ENCODE measurements at places on chromosomes 2 and 18.

DNA sequence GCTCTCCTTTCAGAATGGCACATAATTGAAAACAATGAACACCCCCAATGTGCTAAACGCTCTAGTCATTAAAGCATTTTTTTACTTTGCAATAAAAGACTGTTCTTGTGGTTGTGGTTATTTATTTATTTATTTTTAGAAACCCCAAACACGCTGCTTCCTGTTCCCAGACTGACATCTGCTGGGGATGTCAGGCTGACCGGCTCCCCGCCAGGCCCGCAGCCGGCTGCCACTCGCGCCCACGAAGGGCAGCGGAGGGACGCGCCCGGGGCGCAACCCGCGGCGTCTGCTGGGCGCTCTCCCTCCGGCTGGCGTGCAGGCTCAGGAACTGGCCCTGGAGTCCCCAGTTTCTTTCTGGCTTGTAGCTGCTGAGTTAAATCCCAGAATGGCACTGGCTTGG, 83.1 kb upstream of the SP3 start:
- DNase-seq = no peak

DNA sequence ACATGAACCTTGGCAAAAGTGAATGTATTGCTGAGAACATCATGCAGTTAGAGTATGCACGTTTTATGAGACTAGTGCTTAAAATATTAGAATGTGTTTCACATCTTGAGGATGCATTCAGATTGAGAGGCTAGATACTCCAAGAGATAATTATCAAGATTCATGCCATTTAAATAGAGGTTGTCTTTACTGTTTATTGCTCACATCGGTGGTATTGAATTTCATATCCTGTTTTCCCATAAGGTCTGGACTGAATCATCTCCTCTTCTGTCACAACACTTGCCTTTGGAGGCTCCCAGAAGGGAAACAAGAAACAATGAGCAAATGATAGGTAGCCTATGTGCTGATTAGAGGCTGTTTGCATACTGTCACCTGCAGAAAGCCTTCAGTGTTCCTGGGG, 83.8 kb downstream of the CLHC1 start:
- DNase-seq = no peak

- DNase-seq = peak; percentile 35
Measured at GRCh38 chr2:25420820-25421237, 79.1 kb upstream of the DNMT3A start.

DNA sequence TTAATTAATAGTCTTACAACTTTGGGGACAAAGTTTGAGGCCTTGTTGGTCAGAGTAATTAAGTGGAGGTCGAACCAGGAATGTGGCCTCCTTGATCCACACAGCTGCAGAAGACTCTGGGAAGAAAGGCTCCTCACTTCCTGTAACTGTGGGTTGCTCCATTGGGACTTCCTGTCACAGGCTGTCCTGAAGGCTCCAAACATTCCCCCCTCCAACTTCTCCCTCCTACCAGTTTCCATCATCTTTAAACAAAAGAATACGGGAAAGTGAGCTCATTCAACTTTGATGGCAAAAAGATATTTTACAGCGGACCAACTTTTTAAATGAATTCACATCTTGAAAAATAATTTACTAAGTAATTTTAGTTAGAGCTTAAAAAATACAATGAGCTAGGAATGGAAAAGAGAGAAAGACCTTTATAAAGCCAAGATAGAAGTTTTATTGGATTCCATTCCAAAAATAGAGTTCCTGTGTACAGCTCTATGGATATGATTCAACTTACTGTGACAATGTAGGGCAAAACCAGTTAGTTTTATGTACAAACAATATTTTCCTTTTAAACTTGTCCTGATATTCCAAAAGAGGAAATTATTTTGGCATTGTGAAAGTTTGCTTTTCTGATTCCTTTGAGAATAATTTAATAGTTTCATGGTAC, 212.0 kb upstream of the NABP1 start:
- DNase-seq = no peak

DNA sequence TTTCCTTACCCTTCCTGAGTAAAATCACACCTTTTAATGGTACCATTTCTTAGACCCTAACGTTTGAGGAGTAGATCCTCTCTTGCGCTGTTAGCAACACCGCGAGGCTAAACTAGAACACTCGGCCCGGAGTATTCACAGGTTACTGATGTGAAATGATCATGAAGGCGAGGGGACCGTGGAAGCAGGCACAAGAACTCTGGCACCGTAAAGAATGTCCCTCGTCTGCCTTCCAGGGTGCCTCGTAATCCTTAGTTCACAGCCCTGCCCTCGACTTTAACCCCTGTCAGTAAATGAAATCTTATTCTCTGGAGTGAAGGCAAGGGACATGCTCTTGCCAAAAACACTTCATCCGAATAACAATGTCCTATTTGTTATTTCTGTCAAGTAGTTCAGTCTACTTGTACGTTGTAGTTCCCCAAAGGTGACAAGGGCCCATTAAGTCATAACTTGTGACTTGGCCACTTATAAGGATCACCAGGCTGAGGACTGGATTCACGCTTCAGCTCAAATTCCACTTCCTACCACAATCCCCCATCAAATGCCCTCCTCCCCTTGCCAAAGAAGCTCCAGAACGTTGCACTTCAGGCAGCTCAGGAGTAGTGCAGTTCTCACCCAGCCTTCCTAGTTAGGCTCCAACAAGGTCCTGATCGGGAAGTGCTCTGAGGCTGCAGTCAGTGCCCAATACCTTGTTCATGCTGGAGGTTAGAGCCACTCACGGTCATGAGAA, 43.3 kb upstream of the ITM2C start:
- DNase-seq = no peak

DNA sequence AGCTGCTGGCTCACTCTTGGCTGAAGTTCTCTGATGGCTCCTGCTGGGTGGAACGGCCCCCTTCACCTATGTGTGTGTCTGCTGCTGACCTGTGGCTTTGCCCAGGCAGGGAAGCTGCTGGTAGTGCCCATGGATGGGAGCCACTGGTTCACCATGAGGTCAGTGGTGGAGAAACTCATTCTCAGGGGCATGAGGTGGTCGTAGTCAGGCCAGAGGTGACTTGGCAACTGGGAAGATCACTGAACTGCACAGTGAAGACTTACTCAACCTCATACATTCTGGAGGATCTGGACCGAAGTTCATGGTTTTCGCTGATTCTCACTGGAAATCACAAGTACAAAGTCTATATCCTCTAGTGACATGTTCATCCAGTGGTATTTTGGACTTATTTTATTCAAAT, 13.9 kb upstream of the UGT1A8 start:
- DNase-seq = no peak

DNA sequence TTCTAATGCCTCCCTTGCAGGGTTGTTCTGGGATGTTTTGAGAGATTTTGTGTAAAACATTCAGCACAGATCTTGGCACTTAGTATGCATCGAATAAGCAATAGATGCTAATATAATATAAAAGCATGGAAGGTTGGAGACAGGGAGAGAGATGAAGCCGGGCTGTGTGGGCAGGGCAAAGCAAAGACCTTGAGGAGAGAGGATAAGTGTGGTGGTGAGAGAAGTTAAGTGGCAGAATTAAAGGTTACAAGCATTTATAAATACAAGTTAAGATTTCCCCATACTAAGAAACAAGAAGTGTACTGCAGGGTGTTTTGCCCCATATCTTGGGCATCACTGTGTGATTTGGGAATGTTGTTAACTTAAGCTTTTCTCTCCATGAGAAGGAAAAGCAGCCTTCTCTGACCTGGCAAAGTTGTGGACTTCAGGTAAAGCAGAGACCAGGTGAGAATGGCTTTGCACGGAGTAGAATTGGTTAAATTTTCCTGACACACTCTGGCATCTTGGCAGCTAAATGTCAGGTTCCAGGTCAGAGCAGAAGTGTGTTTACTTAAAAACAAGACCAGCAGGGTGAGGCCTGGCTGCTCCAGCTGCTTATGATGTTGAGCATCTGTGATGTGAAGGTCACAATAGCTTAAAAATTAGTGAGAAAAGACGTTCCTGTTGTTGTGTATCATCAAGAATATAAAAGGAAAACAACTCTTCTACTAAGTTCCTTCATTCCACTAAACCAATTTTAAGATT, 288.5 kb upstream of the HNMT start:
- no peak for DNase-seq

DNA sequence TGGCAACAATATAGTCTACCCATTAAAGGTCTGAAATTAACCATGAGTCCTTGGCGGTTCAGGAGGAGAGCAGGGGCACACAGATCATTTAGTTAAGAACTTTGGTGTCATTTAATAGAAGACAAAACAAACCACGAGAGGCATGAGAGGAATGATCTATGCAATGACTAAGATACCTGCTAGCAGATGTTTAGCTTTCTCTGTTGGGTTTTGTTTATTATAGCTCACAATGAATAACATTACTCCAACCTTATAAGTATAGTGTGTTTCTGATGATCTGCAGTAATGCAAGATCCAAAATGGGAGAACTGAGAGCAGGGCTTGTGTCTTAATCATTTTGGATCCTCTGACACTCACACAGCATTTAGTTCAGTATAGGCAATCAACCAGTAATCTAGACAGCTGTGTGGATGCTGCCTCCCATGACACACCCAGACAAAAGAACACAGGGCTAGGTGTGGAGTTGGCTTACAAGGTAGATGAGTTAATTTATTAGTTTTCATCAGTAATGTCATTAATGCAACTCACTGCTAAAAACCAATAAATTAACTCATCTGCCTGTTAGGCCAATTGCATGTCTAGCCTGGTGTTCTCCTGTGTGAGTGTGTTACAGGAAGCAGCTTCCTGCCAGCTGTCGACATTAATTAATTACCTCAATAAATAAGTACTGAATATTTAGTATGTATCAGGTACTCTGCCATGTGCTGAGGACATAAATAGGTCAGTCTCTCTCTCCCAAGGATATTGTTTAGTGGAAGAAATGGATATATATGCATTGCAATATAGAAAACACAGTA, 92.3 kb downstream of the CLIP4 start:
- DNase-seq = no peak

DNA sequence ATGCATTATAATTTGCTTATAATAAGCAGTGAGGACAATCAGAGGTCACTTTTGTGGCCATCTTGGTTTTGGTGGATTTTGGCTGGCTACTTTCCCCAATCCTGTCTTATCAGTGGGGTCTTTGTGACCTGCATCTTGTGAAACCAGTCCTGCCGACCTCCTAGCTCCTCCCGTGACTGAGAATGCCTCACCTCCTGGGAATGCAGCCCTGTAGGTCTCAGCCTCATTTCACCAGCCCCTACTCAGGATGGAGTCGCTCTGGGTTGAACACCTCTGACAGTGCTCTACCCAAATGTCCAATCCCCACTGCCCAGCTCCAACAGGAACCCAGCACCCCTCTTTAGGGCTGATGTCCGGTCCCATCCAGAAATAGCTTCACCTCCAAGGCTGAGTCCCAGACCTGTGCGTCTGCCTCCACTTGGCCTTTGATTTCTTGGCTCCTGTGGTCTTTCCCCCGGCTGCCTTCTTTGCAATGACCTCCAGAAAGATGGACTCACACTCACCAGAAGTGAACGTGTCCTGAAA, 31.3 kb upstream of the PXDN start:
- DNase-seq = no peak

GRCh38 chr2:189222468-189223105, 43.0 kb upstream of the COL5A2 start:
- no peak for DNase-seq

- DNase-seq = no peak
Measured at GRCh38 chr2:51018145-51018544, 13.8 kb downstream of the NRXN1 start.

DNA sequence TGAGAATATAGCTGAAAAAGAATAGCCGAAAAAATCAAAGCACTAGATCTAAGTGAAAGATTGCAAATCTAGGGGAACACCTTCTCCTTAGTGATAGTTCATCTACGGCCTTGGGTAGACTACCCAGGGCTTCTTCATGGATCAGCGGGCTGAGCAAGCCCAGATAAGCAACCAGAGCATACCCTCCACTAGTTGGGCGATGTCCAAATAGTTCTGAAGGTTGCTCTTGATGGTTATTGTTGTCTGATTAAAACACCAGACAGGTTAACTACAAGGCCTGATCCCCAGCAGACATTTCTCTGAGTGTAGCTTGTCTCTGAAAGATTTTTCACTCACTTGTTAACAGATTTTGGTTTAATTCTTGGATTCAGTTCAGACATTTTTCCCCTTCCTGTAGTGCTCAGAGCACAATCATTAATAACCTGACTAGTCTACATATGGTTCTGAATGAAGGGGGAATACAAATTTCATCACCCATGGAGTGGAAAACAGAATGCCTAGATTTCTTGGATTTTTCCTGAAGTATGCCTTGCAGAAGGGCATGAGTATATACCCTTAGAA, 99.6 kb downstream of the BABAM2 start:
- no peak for DNase-seq

DNA sequence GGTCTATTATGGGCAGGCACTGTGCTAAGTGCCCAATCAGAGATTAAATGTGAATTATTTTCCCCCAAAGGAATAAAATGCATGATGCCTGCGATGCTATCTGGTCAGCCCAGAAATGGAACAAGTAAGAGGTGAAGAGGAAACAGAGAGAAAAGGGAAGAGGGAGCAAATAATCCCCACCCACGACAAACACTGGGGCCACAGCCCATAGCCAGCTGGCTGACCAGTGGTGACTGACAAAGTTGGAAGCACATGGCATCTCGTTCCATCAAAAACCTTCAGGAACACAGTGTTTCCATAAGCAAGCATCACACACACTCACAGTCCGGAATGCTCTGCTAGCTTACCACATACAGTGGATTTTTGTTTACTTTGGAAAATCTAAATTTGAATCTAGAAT, 21.1 kb upstream of the COX7A2L start:
- DNase-seq = no peak

DNA sequence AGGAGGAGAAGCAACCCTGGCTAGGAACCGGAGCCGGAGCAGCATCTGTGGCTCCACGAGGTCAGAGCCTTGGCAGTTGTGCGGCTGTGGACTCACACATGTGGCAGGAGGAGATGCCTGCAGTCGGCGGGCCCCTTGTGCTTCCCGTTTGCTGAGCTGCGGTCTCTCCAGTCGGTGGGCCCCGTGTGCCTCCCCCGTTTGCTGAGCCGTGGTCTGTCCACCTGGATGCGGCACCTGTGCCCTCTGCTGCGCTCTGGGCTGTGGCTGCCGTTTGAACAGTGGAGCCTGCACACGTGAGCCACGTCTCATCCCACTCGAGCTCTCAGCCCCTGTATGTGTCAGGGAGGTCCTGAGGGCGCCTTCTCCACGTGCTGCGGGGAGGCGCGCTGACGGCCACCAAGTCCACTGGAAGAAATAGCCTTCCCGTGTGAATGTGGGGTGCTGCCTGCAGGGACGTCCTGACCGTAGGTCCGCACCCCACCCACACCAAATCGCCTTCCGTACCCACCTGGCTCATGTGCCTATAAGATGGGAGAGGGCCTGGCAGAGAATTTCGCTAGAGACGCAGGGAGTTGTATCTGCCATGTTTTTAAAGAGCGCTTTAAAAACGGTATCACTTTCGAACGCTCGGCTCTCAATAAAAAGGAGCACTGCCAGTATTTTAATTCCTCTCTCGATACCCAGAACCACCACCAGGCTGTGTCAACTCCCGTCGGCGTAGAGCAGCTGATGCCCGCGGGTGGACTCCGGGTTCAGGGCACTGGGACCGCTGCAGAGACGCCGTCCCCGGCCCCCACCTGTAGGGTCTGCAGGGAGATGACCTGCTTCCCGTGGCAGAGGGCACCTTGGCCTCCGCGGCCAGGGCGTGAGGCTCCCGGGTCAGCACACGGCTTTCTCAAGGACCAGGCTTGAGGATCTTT, 117.0 kb downstream of the NFATC1 start:
- DNase-seq = no peak

All from Ammon's horn (tissue), 1 donor.